ENCODE measurements at places on chromosomes 2 and 18.

DNA sequence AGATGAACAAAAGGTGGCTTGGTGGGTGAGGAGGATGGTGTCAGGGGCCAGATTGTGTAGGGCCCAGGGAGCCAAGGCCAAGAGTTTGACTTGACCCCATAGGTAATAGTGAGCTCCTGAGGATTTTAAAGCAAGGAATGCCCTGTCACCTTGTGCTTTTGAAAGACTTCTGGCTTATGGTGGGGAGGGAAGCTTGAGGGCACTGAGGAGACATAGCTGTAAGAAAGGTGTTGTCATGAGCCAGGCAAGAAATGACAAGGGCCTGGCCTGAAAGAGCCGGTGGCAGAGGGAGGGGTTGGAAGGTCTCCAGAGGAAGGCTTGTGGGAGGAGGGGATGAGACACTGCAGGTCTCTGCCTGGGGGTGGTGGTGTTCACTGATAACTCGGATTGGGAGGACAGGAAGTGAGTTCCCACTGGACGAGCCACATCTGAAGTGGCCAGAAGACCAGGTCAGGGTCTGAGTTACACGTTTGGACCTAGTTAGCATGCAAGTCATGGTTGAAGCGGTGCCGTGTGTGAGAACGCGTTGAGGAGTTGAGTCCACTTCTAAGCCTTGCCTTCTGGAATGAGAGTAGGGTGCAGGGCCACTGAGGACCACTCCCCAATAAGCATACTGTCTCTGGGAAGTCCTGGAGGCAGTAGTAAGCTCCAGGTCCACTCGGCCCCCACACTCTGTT lies 64.3 kb downstream of the TET3 start:
- DNase-seq, result no peak

- DNase-seq, result no peak
Measured at GRCh38 chr2:106561356-106561755, 74.2 kb downstream of the CD8B2 start.

GRCh38 chr2:230944757-230945372 lies 19.8 kb upstream of the GPR55 start:
- no peak for DNase-seq

GRCh38 chr2:232375164-232375563 lies 3.4 kb upstream of the ALPP start:
- no peak for DNase-seq

GRCh38 chr2:81942136-81942680 lies 1637.7 kb upstream of the LRRTM1 start:
- DNase-seq, result no peak

DNA sequence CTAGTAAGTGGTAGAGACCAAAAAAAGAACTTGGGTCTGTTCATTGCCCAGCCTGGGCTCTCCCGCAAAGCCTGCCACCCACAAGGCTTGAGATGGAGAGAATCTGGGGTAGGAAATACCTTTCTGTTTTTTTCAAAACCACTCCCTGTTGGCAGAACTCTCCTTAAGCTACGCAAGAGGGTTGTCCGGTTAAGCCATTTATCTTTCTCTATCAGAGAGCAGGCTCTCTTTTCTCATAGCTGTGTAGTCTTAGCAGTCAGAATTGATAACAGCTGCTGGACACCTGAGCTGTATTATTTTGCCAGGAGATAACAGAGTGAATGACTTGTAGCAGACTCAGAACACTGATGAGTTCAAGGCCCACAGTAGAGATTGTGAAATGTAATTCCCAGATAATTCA lies 1088.1 kb downstream of the TSN start:
- DNase-seq, result no peak

DNA sequence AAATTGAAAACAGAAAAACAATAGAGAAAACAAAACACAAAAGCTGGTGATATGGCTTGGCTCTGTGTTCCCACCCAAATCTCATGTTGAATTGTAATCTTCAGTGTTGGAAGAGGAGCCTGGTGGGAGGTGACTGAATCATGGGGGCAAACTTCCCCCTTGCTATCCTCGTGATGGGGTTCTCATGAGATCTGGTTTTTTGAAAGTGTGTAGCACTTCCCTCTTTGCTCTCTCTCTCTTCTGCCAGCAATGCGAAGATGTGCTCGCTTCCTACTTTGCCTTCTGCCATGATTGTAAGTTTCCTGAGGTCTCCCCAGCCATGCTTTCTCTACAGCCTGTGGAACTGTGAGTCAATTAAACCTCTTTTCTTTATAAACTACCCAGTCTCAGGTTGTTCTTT lies 112.3 kb upstream of the UXS1 start:
- DNase-seq, result no peak

DNA sequence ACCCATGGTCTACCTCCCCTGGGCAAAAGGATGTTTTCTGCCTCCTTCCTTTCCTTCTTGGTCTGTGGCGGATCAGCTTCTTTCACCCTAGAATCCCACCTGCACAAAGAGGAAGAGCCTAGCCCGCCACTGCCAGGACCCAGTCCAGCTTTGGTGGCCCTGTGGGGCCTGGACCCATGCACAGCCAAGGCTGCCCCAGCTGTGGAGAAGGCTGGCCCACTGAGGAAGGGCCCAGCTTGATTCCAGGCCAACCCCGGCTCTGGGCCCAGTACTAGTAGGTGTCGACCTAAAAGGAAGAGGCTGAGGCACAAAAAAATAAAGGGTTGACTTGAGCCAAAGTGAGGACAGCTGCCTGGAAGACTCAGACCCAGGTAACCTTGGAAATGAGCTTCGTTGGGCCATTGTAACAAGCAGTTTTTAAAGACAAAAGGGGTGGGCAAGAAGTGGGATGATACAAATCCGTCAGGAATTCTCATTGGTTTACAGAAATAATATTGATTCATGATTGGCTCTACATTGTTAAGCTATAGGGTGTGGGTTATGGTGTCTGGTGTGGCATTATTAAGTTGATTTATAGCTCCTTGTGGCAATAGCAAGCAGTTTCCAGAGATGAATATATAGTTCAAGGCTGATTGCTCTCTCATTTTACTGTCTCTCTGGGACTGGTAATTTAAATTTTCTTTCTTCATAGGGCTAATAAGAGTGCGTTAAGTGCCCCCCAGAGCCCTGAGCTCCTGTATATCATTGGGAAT lies 29.8 kb upstream of the MAL start:
- DNase-seq, result no peak

- no peak for DNase-seq
Measured at GRCh38 chr2:17166506-17166905, 351.7 kb downstream of the RAD51AP2 start.

- no peak for DNase-seq
Measured at GRCh38 chr2:84546551-84546950, 30.3 kb downstream of the DNAH6 start.

DNA sequence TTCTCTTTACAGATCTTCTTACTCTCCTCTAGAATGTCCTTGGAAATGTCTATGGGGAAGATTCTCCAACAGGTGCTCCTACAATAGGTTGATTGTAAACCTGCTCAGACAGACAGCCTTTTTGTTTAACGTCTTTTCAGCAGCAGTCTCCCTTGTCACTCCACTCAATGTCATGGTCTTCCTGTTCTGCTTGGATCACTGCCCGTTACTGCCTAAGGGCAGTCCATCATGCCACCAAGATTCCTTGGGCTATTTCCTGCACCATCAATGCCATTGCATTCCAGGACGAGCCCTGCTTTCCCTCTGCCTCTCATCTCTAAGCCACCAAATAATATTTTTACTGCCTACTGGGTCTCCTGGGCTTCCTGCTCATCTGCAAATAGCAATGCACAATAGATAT lies 97.4 kb upstream of the GALNT5 start:
- no peak for DNase-seq

- DNase-seq, result no peak
Measured at GRCh38 chr2:68946117-68946516, 6.6 kb downstream of the GKN2 start.

DNA sequence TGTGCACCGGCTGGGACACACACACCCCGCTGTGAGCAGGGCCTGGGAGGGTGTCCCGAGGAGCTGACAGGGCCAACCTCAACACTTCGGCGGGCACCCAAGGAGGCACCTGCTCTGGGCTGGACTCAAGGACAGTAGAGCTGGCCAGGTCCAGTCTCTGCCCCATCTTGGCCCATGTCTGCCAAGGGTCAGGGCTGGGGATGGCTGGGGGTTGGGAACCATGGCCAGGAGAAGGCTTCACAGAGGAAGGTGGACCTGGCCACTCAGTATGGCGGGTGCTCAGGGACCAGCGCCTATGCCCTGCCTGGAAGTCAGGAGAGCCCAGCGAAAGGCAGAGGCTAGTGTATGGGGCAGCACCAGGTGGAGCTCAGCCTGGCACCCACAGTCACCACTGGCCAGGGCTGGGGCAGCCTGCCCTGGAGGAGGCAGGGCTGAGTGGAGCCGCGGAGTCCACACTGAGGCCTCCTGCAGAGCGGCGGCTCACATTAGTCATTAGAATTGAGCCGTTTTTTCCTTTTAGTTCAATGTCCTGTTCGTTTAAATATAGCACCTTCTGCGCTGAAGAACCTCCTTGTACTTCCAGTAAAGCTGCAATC lies 4.2 kb downstream of the ERFE start:
- no peak for DNase-seq

DNA sequence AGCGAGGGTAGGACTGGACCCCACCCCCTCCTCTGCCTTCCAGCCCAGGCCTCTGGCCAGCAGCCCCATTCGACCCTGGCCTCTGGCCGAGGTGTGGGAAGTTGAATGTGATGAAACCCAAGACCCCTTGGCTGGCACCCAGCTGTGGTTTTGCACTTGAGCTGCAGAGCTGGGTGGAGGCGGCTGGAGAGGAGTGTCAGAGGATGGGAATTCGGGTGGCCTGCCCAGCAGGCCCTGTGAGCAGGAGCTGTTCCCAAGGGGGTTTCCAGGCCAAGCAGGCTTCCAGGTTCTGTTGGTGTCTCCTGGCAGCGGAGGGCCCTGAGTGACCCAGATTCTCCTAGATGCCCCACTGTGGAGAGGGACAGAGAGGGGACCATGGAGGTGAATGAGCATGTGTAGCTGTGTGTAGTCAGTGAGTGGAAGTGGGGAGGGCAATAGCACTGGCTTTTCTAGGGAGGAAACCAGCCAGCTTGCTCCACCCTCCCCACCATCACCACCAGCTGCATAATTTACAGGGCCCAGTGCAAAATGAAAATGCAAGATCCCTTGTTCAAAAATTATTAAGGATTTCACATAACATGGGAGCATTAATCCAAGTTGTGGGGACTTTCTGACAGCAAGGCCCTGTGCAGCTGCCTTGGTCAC lies 172.2 kb upstream of the HAAO start:
- no peak for DNase-seq

GRCh38 chr2:20371323-20372025 lies 20.8 kb upstream of the PUM2 start:
- DNase-seq, result no peak

DNA sequence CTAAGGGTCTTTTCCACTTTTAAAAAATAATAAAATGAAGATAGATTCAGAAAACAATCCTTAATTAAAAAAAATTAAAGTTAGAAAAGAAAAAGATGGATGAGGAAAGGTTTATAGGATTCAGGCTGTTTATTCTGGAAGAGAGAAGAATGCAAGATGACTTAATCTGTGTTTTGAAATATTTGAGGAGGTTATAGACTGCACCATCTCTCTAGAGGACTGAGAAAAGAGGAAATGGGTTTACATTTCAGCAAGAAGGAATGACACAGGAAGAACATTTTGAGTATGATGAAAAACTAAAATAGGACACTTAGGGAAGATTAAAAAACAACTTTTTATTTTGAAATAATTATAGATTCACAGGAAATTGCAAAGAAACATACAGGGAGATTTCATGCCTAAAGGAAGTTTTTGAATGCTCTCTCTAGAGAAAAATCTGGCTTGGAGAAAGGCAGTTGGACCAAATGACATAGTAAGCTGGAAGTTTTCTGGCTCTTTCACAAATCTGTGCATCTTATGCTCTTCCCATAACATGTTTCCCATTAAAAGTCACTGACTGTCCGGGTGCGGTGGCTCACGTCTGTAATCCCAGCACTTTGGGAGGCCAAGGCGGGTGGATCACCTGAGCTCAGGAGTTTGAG lies 75.0 kb downstream of the CERS6 start:
- DNase-seq, result no peak

GRCh38 chr2:121236650-121237180 lies 48.3 kb downstream of the TFCP2L1 start:
- DNase-seq, result no peak

DNA sequence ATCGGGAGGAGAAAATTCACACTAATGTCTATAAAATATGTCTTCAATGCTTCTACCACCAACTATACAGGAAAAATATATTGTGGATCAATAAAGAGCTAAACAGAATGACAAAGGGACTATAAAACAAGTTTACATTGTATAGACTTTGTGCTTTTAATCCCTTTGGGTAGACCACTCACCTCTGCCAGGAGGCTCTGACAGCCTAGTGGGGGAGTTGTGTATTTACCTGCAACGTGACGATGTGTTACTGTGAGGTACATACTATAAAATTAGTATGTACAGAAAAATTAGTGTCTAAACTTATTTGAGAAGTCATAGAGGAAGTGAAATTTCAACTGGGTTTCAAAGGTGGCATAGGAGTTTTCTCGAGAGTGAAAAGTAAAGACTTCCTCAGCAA lies 243.3 kb upstream of the REG3G start:
- no peak for DNase-seq

- DNase-seq, result no peak
Measured at GRCh38 chr2:70964596-70965386, 13.6 kb upstream of the ANKRD53 start.

- no peak for DNase-seq
Measured at GRCh38 chr2:237669628-237670392, 42.4 kb downstream of the LRRFIP1 start.

Measured in iPS DF 19.7 (cell line).